Cardiac ventricle fibroblast (primary cell): ENCODE measurements at places on chromosomes 6 and 20. TPM values are rescaled to one million over a fixed set of nuclear protein-coding genes. Genes with fewer than 3 reads are reported as not detected.

RFX6 gene
- total RNA-seq: not detected in 2 replicates

BPI gene
- total RNA-seq: not detected in 2 replicates

MMP24 gene
- total RNA-seq: 0.05 and 0.06 TPM in 2 replicates

TMEM244 gene
- not detected in 2 replicates for total RNA-seq

RAET1E gene
- 0.06 TPM in 1 of 2 replicates, not detected in the other for total RNA-seq

HLA-DQB1 gene
- not detected in 2 replicates for total RNA-seq

HLA-DQA1 gene
- total RNA-seq: not detected in 2 replicates

PRSS16 gene
- total RNA-seq: not detected in 2 replicates

NRN1 gene
- 0.10 and 0.12 TPM in 2 replicates for total RNA-seq

CCN6 gene
- not detected in 2 replicates for total RNA-seq

ULBP2 gene
- total RNA-seq: 0.62 and 1.8 TPM in 2 replicates

CYP39A1 gene
- total RNA-seq: 0.05 and 0.19 TPM in 2 replicates

PRND gene
- total RNA-seq: 0.06 and 0.15 TPM in 2 replicates
